ENCODE measurements at places on chromosomes 11 and 22.
A peak's percentile ranks its signal among the peaks of the same experiment; 100 is the strongest.

DNA sequence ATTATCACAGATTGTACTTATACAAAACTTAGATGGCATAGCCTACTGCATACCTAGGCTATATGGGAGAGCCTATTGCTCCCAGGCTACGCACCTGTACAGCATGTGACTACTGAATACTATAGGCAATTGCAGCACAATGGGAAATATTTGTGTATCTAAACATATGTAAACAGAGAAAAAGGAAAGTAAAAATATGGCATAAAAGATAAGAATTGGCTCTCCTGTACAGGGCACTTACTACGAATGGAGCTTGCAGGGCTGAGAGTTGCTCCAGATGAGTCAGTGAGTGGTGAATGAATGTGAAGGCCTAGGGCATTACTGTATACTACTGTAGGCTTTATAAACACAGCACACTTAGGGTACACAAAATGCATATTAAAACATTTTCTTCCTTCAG is 13.2 kb downstream of the APOL6 start:
- DNase-seq: no peak

DNA sequence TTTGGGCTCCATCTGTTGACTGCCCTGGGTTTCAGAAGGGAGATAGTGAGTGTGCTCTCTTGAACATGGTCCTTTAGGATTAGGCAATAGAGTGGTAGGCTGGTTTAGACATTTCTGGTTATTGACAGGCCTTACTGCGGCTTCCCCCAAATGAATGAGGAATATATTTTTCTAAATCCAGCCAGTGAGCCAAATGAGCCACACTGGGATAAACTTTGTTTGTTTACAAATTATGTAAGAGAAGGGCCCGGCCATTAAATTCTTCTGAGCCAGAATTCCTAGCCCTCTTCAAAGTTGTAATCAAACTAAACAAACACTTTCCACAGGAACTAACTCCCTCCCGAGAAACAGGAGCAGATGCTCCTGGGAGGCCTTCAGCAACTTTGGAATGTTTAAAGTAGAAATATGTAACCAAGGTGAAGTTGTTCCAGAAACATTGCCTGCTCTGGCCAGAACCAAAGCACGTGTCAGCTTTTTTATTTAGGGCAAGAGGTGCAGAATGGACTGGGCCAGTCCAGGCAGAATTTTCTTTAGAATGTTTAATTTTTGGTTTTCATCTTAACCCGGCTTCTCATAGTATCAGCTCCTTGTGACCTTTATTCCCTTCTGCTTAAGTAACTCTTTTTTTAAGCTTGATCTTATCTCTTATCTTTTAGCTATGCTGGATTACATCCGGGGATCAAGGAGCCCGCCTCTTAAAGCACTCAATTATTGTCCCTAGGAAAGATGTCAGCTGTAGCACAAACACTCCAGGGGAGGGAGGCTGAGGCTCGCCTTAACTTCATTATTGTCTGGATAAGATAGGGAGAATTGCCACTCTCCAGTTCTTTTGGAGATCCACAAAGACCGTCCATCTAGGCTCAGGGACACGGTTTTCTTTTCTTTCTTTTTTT is 28.7 kb downstream of the ZNRF3 start:
- no peak for DNase-seq

- no peak for DNase-seq
Observed at GRCh38 chr11:111735262-111736116, 30.7 kb downstream of the PPP2R1B start.

DNA sequence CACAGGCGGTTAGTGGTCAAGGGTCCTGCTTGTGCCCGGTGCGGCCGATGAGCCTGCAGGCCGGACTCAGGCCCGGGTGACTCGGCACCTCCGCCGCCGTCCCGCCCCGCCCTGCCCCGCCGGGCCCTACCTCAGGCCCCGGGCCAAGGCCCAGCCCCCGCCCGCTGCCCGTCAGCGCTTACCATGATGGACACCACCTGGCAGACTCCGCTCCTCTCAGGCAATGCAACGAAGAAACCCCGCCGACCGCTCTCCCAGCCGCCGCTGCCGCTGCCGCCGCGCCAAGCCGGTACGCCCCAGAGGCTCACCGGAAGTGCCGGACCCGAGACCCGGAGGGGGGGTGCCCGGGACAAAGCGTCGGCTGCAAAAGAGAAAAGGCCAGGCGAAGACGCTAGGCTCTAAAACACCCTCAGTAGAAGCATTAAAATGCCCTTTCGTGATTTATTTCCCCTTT is at the start of gene UFD1:
TSS of gene UFD1 (minus strand) at position 293 of the 454 bp plus-strand sequence. CDS start at position 185, 108 bp downstream.
- peak; percentile 74 for DNase-seq

GRCh38 chr11:72627594-72628281 is 46.5 kb downstream of the PDE2A start:
- DNase-seq: no peak

GRCh38 chr11:62245271-62245753 is 3.3 kb downstream of the SCGB1D2 start:
- DNase-seq: no peak

GRCh38 chr11:58866788-58867187 is 22.3 kb upstream of the GLYATL2 start:
- DNase-seq: no peak

GRCh38 chr11:31089117-31089516 is 280.4 kb downstream of the DCDC1 start:
- DNase-seq: no peak

GRCh38 chr11:118635237-118635591 is 27.8 kb downstream of the PHLDB1 start:
- no peak for DNase-seq

- DNase-seq: no peak
Observed at GRCh38 chr11:128399251-128400121, 187.9 kb downstream of the ETS1 start.

GRCh38 chr11:129722529-129722928 is 93.1 kb upstream of the TMEM45B start:
- no peak for DNase-seq

GRCh38 chr22:38923463-38924346 is 33.7 kb upstream of the APOBEC3A start:
- DNase-seq: no peak

Measured in activated naive CD4-positive, alpha-beta T cell (primary cell).